ENCODE measurements at places on chromosomes 4 and X.

GRCh38 chrX:103212749-103213457 is 2.0 kb upstream of the BEX4 start:
- DNase-seq = no peak

DNA sequence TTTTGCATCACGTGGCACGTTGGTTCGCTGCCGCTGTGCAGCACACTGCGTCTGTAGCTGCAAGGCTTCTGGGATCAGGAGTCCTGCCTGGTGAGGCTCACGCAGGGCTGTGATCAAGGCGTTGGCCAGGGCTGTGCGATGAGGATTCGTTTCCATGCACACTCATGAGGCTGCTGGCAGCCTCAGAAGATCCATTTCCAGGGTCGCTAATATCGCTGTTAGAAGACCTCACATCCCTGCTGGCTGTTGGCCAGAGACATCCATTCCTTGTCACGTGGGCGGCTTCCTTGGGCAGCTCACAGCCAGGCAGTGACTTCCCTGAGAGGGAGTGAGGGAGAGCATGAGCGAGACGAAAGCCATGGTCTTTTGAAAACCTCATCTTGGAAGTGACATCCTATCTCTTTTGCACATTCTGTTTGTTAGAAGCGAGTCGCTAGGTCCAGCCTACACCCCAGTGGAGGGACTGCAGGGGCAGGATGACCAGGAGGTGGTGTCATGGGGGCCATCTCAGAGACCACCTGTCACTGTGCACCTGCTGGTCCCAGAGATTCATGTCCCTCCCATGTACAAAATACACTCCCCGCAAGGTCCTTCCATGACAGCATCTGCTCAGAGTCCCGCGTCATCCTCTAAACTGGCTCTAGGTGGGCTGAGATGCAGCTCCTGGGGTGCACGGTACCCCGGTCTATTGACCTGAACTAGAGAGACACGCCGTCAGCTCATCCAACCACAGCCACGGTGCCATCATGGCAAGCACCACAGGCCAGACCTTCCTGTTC is 12.2 kb downstream of the RGS12 start:
- DNase-seq = peak; percentile 88

- DNase-seq = no peak
Measured at GRCh38 chr4:17117746-17118145, 219.3 kb upstream of the LDB2 start.

DNA sequence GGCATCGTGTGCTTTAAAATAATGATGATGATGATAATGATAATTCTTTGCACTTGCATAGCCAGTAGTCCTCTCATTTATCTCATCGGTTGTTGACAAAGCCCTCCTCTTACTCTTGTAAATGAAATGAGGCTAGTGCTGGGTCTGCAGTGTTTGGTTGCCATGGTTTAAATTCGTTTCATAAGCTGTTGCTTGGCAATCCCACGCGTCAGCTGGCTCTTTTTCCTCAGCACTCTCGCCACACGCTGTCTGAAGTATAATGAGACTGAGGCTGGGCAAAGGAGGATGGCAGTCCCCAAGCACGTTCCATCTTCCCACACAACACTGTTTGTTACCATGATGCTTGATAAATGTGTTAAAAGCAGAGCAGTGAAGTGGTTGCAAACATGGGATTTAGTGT is 15.5 kb downstream of the PAGE4 start:
- DNase-seq = no peak

DNA sequence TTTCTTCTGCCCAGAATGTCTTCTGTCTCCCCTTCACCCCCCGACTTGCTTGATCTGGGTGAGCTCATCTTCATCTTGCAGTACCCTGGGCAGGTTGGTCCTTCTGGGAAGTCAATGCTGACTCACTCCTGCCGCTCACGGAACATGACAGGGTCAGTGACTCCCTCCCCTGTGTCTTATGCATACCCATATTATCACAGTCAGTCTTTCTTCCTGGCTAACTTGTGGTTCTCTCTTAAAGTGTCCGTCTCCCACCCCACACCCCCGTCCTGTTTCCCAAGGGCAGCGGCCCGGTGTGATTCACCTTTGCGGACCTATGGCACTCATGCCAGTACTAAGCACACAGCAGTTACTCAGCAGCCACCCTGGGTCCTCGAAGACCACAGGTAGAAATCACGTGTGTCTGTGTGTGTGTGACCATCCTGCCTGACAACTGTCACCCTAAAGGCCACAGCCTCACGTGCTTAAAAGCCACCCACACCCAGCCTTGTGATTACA is 17.7 kb downstream of the IQSEC2 start:
- DNase-seq = no peak

DNA sequence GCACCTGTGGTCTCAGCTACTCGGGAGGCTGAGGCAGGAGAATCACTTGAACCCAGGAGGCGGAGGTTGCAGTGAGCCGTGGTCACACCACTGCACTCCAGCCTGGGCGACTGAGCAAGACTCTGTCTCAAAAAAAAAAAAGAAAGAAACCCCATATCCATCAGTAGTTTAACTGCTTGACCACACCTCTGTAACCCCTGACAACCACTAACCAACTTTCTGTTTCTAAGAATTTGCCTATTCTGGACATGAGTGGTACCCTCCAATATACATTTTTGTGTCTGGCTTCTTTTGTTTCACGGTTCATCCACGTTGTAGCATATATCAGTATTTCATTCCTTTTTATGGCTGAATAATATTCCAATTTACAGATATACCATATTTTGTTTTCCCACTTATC is 9.1 kb downstream of the PPAT start:
- no peak for DNase-seq

- no peak for DNase-seq
Measured at GRCh38 chr4:35038845-35039244, 1205.5 kb downstream of the ARAP2 start.

DNA sequence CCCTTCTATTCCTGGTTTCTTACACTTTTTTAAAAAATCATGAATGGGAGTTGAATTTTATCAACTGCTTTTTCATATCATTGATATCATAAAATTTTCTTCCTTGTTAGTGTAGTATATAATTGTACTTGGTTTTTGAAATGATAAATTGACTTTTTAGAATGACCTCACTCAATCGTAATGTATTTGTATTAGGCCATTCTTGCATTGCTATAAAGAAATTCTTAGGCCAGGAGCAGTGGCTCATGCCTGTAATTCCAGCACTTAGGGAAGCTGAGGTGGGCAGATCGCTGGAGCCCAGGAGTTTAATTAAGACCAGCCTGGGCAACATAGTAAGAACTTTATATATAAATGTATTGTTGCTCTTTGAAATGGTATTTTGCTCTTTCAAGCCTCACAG is 6.3 kb downstream of the EXOC1 start:
- no peak for DNase-seq

- no peak for DNase-seq
Measured at GRCh38 chrX:109782994-109783700, 50.1 kb upstream of the ACSL4 start.

- peak; percentile 44 for DNase-seq
Measured at GRCh38 chrX:43552156-43552555, 103.9 kb upstream of the MAOA start.

DNA sequence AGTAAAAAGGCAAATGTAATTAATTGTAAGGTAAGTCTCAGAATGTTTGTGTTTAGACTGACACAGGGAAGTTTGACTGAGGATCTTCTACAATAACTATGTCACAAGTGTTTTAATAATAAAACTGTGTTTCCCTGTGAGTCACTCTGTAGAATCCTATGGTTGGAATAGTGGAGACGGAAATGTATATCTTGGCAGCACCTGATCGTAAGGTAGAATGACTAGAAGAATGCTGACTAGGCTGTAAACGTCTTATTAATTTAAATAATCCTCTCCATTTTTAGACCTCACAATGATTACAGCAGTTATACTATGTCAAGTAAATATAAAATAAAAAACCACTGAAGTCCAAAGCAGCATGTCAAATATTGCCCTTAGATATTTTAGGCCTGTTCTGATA is 266.0 kb downstream of the CCSER1 start:
- no peak for DNase-seq

GRCh38 chrX:119374736-119375135 is 24.4 kb upstream of the SLC25A43 start:
- no peak for DNase-seq

- DNase-seq = no peak
Measured at GRCh38 chr4:183751106-183751505, 92.0 kb downstream of the TRAPPC11 start.

DNA sequence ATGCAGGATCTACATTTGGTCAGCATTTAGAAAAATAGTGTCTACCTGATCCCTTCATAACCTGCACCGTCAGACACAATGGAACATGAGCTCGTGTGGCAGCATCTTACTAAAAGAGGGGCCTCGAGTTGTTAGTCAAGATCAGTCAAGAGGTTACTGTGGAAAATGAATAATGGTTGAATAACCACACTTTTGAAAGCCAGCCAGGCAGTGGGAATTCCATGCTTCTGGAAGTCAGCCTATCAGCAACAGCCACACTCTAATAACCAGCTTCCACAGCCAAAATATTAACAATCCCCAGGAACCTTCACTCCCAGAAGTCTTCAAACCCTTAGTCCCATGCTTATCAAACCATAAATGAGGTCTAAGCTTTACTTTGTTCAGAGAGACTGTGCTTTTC is 234.3 kb downstream of the HS3ST1 start:
- DNase-seq = no peak

- no peak for DNase-seq
Measured at GRCh38 chr4:181671672-181672071, 571.5 kb upstream of the TENM3 start.

DNA sequence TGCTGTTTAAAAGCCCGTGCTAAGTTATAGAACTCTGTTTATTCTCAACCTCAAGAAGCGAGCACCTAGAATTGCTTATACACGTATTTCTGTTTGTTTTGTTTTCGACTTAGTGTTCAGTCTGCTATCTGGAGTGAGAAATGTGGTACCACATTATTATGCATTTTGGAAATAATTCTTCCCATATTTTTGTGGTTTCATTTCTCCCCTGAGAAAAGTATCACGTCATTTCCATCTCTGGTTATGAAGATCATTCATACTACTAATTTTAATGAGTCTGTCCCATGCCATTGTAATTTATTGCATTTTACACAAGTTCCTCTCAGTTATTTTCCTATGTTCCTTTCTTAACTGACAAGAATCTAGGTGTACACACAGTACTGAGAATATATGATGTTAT is 186.0 kb downstream of the DCHS2 start:
- no peak for DNase-seq

DNA sequence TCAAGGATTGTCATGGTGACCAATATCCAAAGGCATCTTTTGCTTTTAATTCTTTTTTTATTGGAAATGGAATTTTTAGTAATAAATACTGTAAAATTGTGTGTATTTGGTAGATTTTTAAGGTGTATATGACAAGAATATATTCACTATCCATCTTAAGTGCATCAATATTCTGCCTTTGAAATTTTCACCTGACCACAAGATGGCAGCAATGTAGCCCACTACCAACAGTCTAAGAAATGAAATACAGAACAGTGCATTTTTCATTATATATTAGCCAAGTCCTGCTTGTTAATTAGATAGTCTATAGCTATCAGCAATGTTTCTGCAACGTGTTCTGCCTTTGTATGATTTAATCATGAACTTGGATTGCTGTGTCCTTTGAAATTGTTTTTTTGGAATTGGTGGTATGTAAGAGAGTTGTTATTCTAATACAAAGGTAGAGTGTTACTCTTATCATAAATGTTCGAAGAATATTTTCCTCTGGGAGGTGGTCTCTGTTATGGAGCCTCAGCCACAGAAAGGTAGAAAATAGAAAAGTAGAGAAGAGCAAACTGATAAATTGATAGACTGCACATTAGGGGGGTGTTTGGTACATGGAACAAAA is 38.2 kb downstream of the HPGDS start:
- DNase-seq = peak; percentile 48

DNA sequence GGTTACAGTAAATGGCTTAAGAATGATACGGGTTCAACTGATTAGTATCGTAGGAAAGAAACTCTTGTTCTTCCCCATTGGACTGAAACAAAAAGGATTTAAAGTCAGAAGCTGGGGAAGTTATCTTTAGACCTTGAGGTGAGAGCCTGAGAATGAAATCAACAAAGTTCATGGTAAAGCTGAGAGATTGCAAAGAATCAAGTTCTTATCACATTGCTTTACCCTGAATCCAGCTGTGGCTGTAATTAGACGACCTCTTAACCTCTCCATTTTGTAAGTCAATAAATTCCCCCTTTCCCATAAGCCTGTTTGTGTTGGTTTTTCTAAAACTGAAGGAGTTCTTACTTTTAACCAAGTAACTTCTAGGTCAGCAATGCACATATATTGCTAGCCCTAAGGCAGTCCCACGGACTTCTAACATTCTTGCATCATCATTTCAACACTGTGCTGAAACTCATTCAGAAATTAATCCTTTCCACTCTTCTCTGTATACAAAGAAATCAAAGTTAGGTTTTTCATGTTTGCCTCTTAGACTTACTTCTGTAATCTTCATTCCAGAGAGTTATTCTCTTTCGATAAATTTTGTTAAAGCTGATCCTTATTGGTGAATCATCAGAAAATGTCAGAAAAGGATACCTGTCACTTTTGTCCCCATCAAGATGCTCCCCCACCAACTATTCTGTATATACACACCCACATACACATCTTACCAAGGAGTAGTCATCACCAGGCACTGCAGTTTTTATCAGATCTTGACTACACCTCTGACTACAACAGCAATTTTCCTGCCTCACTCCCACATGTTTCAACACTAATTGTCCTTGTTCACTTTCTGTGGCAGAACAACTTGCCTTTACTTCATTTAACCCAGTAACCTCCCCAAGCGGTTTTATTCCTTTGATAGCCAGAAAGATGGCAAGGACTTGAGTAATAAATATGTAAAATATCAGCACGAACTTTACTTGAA is 77.9 kb upstream of the STK26 start:
- DNase-seq = no peak

GRCh38 chrX:154730253-154730891 is 20.5 kb downstream of the GAB3 start:
- peak; percentile 52 for DNase-seq

GRCh38 chr4:140256335-140256734 is 102.4 kb upstream of the MAML3 start:
- no peak for DNase-seq

GRCh38 chr4:109029987-109030386 is 267.1 kb upstream of the ETNPPL start:
- no peak for DNase-seq

- peak; percentile 83 for DNase-seq
Measured at GRCh38 chrX:110418316-110419235, 59.9 kb downstream of the RTL9 start.

DNA sequence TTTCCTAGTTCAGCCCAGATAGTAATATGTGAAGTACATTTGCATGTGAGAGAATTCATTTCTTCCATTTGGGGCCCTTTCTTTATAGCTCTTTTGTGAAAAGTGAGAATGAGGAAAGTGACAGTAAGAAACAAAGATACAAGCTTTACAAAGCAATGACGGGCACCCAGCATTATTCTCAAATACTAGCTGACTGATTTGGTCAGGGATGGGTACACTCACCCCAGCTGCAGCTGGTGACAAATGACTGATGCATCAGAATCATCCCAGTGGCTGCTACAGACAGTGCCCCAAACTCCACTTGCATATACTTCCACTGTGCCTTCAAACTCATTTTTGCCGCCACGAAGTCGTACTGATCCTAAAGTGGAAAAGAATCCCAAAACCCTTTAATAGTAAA is 14.8 kb downstream of the PRSS12 start:
- no peak for DNase-seq
